ENCODE measurements at places on chromosomes 4 and X.

DNA sequence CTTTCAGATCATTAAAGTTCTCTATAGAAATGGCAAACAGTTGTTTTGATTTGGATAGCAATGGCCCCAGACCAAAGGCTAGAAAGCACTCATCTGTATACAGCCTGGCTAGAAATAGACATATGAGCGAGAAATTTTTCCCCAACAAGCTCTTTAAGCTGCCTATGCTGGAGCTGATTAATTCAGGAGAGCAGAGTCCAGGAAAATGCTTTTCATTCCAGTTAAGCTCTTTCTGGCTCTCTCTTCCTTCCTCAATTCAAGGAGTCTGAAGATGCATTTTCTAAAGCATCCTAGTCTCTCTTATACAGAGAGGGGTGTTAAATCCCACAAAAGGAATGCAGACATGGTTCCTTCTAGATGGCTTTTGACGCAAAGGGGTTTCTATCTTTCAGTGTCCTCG, 141.7 kb upstream of the RAI2 start:
- DNase-seq, result no peak

DNA sequence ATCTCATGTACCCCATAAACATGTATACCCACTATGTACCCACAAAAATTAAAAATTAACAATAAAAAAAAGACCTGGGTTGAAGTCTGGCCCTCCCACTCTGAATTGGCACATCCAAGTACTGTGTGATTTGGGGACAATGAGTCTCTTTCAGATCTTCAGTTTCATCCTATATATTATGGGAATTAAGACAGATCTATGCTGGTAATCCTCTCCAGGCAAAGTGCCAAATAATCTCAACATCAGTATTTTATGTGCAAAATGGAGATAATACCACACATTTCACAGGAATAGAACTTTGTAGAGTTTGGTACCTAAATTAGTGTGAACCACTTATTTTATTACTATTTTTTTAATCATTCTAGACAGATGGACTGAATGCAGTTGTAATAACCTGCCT, 11.0 kb upstream of the SCD5 start:
- no peak for DNase-seq

GRCh38 chr4:166493924-166494345, 620.9 kb downstream of the TLL1 start:
- no peak for DNase-seq

DNA sequence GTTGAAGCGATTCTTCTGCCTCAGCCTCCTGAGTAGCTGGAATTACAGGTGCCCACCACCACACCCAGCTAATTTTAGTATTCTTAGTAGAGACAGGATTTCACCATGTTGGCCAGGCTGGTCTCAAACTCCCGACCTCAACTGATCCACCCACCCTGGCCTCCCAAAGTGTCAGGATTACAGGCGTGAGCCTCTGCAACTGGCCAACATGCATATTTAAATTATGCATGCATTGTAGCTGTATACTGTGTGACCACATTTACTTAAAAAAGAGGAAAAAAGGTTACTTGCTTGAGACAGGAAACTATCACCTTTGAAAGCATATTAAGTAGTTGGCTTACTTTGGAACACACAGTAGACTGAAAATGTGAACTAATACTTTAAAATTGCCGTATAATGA, 29.5 kb downstream of the METTL14 start:
- no peak for DNase-seq

- DNase-seq, result no peak
These were observed 77.9 kb downstream of the APBB2 start for GRCh38 chr4:41136456-41136855.

GRCh38 chr4:159204566-159204965, 101.7 kb downstream of the RAPGEF2 start:
- no peak for DNase-seq

- peak; percentile 23 for DNase-seq
These were observed 11.1 kb downstream of the TXLNG start for GRCh38 chrX:16797358-16797757.

DNA sequence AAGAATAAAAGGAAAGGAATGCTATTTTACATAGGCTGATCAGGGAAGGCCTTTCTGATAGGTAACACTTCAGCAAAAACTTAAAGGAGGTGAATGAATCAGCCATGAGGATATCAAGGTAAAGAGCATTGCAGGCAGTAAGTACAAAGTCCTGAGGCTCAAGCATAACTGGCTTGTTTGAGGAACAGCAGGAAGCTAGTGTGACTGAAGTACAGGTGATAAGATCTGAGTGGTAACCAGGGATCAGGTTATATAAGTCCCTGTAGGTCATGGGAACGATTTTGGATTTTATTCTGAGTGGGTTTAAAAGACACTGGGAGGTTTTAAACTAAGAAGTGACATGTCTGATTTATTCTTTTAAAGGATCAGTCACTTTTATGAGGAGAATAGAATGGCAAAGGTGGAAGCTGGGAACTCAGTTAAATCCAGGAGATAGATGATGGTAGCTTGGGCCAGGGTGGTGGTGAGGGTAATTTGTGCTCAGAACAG, 47.1 kb upstream of the THOC2 start:
- no peak for DNase-seq

DNA sequence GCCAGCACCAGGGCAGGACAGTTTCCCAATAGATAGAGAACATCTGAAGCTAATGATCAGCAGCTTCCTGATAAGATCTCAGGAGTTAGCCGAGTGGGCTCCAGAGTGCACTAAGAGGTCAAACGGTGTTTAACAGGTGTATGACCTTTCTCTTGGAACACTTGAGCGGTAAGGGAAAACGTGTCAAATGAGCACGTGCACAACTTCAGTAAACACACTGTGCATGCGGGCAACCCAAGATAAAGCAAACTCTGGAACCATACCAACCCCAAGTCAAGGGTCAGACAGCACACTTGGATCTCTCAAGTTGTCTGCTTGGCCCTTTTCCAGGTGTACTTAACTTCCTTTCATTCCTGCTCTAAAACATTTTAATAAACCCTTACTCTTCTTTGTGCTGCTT, 1941.5 kb upstream of the PCDH10 start:
- no peak for DNase-seq

GRCh38 chr4:54726907-54727306, 69.2 kb downstream of the KIT start:
- DNase-seq, result no peak

- DNase-seq, result no peak
These were observed 75.6 kb upstream of the MSX1 start for GRCh38 chr4:4783847-4784246.

DNA sequence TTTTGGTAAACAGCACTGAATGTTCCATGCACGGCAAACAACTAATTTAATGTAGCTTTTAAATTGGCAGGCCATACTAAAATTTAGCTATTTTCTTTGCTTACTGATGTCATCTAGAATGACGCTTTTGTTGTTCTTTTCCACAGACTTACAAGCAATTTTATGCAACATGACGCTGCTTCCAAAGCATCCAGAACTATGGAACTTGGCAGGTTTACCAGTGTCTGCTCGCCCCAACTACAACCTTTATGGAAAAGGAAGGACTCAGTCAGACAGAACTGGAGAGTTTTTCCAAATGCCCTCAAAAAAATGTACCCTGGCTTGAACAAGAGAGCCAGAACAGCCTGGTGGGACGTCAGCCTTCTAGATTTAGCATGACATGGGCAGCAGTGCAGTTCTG, 58.7 kb downstream of the ANOS1 start:
- DNase-seq, result peak; percentile 47

DNA sequence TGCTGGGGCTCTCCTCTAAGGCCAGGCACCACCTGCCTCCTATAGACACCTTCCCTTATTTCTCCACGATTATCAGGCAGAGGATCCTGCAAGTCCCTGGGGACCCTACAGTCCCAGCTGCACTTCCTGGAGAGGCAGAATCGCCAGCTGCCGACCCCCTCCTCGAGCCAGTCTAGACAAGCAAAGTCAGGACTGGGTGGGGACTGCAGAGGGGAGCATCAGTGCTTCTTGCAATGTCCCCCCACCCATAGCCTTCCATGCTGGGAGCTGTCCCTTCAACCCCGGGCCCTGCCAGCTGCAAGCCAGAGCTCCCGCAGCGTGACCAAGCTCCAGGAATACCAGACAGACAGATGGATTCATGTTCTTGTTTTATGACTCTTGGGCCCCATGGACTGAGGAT, 1.4 kb upstream of the CRMP1 start:
- DNase-seq, result no peak

- no peak for DNase-seq
These were observed 7.5 kb downstream of the APEX2 start for GRCh38 chrX:55007656-55008055.

DNA sequence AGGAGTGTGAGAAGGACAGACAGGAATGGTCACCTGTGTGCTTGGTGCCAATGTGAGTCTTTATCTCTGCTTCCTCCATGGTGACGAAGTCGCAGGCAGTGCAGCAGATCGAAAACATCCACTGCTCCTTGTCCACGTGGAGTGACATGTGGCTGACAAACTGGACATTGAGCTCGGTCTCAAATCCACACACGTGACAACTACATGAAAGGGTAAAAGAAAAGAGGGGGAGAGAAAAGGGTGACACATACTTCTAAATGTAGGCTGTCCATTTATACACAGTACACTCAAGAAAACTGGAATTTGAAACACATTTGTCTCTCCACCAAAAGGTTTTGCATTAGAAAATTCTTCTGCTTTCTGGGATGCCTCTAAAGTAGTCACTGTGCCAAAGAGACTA, 94.5 kb downstream of the C4orf51 start:
- DNase-seq, result no peak

DNA sequence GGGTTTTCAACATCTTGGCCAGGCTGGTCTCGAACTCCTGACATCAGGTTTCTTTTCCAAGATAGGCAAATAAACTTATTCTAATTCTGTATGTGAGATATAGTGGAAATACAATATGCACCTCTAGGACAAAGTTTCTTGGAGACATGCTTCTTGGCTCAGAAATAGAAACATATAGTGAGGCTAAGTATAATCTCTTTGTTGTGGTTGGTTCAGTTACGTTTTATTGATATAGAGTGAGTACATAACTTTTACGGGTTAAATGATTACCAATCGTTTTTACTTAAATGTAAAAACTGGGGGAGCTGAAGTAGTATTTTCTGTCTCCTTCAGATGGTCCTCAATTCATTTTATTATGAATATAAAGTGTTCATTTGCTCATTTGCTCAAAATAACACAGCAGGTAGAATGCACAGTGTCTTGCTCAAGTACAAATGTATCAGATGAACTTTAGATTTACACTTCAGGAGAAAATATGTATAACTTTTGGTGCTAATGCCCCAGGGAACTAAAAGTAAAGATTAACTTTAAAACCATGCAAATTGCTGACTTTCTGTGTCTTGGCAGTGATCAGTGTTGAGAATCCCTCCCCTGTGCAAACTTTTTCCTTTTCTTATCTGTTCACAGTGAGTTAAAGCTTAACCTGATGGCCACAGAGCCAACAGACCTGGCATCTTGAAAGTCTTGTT, 77.6 kb downstream of the AFF1 start:
- no peak for DNase-seq

DNA sequence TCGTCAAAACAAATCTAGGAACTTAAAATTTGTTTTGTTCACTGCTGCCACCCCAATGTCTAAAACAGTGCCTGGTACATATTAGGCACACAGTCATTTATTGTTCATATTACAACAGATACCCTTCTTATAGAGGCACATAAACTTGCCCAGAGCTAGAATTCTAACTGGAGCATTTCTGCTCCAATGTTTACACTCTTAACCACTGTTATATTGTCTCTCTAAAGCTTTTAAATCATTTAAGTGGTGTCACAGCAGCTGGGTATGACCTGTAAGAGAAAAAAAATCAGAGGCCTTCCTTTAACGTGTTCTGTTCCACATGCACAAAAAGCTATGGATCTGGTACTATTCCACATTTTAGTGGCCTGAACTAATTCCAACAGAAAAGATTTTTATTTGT, 3.0 kb downstream of the UBE2D3 start:
- DNase-seq, result no peak

DNA sequence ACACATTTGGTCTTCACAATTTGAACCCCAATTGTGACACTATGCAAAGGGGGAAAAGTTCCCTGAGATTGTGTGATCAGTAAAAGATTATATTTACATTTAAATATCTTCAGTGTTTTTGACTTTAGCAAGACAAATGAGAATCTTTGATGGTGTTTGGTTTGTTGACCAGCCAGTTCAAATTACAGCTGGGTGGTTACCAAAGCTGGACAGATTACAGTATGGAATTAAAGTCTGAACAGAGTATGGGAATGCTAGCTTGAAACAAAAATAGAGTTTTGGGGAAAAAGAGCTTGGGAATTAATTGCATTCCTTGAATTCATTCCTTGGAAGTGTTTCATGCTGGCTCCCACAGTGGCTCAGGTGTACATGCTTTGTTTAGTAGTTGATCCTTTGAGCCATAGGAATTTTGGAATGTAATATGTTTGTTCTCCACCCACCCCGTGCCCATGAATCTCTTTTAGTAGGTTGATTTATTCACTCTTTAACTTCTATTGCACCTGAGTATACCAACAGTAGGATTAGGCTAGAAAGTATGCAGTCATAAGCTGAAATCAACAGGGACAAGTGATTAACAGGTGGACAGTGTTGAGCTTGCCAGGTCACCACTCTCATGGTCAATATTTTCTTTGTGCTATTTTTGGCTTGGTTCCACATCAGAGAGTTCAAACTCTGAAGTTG, 81.1 kb upstream of the HELT start:
- no peak for DNase-seq

- no peak for DNase-seq
These were observed 160.2 kb upstream of the KLF3 start for GRCh38 chr4:38503689-38504395.

GRCh38 chr4:140163029-140163810, 9.2 kb upstream of the MAML3 start:
- no peak for DNase-seq

- DNase-seq, result no peak
These were observed 31.6 kb upstream of the C1QTNF7 start for GRCh38 chr4:15396157-15396800.

- no peak for DNase-seq
These were observed 768.3 kb downstream of the RAPGEF2 start for GRCh38 chr4:159871141-159871540.

- no peak for DNase-seq
These were observed 44.5 kb downstream of the MGST2 start for GRCh38 chr4:139710073-139710472.

DNA sequence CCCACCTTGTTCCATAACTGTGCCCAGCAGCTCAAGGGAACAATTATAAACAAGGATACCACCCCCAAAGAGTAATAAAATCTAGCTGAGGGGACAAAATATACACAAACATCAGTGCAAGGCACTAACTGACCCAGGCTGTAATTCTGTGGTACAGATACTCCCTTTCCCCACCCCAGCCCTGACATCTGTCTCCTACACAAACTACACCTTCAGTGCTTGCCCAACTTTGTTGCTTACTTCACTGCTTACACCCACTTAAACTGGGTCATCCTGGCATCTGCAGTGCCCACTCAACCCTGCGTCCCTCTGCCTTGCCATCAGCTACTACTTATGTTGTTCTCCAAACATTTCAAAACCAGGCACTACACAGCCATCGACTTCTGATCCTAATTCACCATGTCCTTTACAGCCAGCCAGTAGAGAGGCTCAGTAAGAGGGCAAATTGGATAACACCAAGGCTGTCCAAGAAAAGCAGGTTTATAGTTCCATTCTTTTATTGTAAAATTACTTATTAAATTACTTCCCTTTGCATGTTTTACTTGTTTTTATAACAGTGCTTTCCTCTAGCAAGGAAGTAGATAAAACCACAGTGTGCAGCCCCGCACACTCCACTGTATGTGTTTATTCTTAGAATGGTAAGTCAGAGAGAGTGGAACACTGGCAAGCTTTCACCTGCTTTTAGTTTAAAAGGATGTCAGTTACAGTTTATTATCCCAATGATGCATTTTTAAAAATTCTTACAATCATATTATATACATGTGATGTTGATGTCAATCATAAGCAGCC, 149.6 kb downstream of the INPP4B start:
- DNase-seq, result no peak

- no peak for DNase-seq
These were observed 230.7 kb upstream of the KCNIP4 start for GRCh38 chr4:22179124-22179874.

Data from femur (tissue), 1 donor.